Activated naive CD4-positive, alpha-beta T cell treated with anti-CD3 and anti-CD28 coated beads for 36 hours (primary cell): ENCODE measurements at places on chromosomes 11 and 22. TPM values are rescaled to one million over a fixed set of nuclear protein-coding genes. Genes with fewer than 3 reads are reported as not detected.

DNA sequence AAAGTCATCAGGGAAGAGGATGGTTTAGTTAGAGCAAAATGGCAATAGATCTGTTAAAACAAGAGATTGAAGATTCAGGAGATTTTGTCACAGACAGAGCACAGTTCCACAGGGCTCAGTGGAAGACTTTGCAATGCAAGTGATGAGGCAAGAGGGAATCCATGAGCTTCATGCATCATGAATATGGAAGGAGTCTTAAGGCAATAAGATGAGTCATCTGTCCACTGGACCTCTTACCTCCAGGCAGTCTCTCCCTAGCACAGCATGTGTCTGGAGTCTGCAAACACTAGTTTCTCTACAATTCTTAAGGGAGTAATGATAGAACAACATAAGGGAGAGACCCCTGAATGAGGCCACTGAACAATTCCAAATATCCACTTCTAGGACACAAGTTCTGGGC lies 245.7 kb downstream of the NXPE2 start:
- no peak overlapping the region for H3K27ac ChIP-seq
- no peaks in the 10 kb centered on the region for H3K36me3 ChIP-seq
- no peak overlapping the region for H3K4me3 ChIP-seq
- H3K4me1 ChIP-seq = no peaks in the 10 kb centered on the region
- H3K27me3 ChIP-seq = no peaks in the 10 kb centered on the region

- no peak for DNase-seq
- no peak overlapping the region for H3K4me3 ChIP-seq
- no peaks in the 10 kb centered on the region for H3K27me3 ChIP-seq
- H3K36me3 ChIP-seq = no peaks in the 10 kb centered on the region
Observed at GRCh38 chr22:24510637-24511625, 15.8 kb downstream of the UPB1 start.

- no peaks in the 10 kb centered on the region for H3K36me3 ChIP-seq
- DNase-seq = no peak
- H3K27me3 ChIP-seq = peaks cover 31% of the 10 kb centered on the region
- no peak overlapping the region for H3K4me3 ChIP-seq
Observed at GRCh38 chr11:35605706-35606105, 12.6 kb upstream of the FJX1 start.

DNA sequence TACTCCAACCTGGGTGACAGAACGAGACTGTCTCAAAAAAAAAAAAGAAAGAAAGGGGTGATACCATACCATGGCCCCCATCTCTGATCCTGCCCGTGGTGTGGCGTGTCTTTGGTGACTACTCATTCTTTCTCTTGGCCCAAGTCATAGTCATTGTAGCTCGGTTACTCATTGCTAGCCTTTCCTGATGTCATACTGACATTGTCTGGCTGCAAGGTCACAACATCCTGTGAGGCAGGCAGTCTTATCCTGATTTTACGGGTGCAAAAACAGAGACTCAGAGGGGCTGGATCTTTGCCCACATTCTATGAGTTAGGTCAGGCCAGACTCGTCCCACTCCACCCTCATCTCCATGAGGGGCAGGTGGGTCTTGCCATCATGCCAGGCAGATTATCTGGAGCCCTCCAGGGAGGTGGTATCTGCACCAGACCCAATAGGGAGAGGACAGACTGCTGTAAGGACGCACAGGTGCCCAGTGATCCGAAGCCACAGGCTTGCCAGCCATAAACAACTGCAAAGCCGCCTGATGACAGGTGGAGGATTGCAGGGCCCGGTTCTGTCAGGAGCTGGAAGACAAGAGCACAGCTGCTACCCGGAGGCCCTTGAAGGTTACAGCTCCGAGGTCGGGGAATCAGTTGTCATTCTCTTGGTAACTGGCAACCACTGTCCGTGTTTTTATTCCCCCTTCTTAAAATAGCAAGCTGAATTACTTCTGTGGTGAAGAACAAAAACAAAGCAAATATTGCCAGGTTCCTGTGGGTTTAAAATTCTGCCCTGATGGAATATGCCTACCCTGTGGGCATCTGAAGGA lies 13.8 kb downstream of the TOM1 start:
- H3K4me1 ChIP-seq = peaks cover 54% of the 10 kb centered on the region
- H3K4me3 ChIP-seq = no peak overlapping the region
- H3K27ac ChIP-seq = no peak overlapping the region
- no peaks in the 10 kb centered on the region for H3K27me3 ChIP-seq

DNA sequence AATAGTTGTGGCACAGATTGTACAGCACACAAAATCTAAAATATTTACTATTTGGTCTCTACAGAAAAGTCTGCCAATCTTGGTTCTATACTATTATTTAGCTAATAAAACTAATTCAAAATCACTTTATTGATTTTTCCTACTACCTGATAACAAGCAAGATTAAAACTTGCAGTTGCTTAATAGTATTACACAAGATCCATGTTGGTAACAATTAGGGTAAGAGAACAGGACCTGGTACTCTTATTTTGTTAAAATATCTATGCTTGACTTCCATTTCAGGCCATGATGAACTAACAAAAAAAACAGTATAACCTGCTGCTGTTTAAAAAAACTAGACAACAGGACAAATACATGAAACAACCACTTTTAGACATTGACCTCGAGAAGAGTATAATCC lies 52.4 kb downstream of the CWF19L2 start:
- DNase-seq = no peak
- H3K36me3 ChIP-seq = peaks cover 53% of the 10 kb centered on the region
- no peak overlapping the region for H3K4me3 ChIP-seq
- H3K27me3 ChIP-seq = no peaks in the 10 kb centered on the region

GRCh38 chr11:131027491-131027890 lies 111.2 kb upstream of the SNX19 start:
- no peak overlapping the region for H3K4me3 ChIP-seq
- H3K27ac ChIP-seq = no peak overlapping the region
- no peak for DNase-seq
- no peaks in the 10 kb centered on the region for H3K4me1 ChIP-seq
- H3K27me3 ChIP-seq = no peaks in the 10 kb centered on the region

- peaks cover 5% of the 10 kb centered on the region for H3K27me3 ChIP-seq
- no peak overlapping the region for H3K4me3 ChIP-seq
- peaks cover 1% of the 10 kb centered on the region for H3K36me3 ChIP-seq
- no peak for DNase-seq
Observed at GRCh38 chr11:30565027-30565426, 21.1 kb downstream of the MPPED2 start.

DNA sequence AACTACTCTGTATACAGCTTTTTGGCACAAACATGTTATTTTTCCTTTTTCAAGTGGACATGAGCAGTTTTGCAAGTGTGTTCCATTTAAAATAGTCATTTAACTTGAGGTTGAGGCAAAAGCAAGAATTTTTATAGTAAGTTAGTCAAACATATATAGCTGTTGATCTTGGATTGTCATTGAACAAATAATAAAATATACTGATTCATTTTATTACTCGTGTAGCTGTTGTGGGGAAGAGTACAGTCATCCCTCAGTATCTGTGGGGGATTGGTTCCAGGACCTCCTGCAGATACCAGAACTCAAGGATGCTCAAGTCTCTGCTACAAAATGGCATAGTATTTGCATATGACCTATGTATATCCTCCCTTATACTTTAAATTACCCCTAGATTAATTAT lies 45.3 kb downstream of the EXT2 start:
- H3K27me3 ChIP-seq = no peaks in the 10 kb centered on the region
- H3K36me3 ChIP-seq = peaks cover 22% of the 10 kb centered on the region
- H3K4me3 ChIP-seq = no peak overlapping the region
- no peak for DNase-seq
- no peak overlapping the region for H3K27ac ChIP-seq

- peak overlapping the region; percentile 95 for H3K27ac ChIP-seq
- DNase-seq = no peak
- H3K27me3 ChIP-seq = no peaks in the 10 kb centered on the region
- peaks cover 90% of the 10 kb centered on the region for H3K36me3 ChIP-seq
- H3K4me1 ChIP-seq = peaks cover 96% of the 10 kb centered on the region
- peak overlapping the region; percentile 43 for H3K4me3 ChIP-seq
Observed at GRCh38 chr11:64772303-64773018, 5.9 kb downstream of the SF1 start.

DNA sequence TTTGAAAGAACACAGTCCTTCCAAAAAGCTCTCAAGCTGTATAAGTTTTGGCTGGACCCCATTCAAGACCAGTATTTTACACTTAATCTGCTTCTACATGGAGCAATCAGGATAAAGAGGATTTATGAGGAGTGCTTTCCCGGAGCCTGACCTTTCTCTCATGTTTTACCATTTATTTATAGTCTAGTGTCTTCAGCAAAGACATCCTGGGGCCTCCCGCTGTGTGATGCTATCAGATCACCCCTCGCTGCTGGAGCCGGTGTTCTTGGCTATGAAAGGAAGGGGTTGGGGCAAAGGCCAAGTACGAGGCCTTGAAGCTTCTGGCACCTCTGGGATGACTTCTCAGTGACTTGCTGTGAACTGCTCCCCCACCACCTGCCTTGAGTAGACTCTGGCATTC lies 189.6 kb downstream of the ADAMTS15 start:
- H3K27ac ChIP-seq = no peak overlapping the region
- H3K4me1 ChIP-seq = no peaks in the 10 kb centered on the region
- no peak for DNase-seq
- peaks cover 7% of the 10 kb centered on the region for H3K27me3 ChIP-seq
- H3K36me3 ChIP-seq = no peaks in the 10 kb centered on the region
- H3K4me3 ChIP-seq = no peak overlapping the region

DNA sequence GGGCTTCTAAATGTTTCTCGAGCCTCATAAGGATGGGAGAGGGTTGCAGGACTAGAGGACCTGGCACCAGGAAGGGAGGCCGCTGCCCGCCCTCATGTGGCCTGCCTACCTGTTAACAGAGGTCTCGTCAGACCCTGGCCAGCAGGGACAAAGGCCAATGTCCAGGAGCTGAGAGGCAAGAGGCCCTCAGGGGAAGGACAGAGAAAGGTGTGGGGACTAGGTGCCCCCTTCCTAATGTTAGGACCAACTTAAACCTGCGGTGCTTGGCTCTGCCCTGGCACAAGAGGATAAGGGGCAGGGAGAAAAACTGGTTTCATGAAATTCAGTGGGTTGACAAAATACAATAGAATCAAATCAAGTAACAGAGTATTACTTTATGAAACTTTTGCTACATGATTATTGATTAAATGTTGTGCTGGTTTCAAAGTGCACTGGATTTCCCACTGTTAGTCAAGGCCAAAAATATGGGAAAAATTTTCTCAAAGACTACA lies 20.0 kb upstream of the SYT12 start:
- no peaks in the 10 kb centered on the region for H3K27me3 ChIP-seq
- DNase-seq = no peak
- H3K36me3 ChIP-seq = no peaks in the 10 kb centered on the region
- peaks cover 4% of the 10 kb centered on the region for H3K4me1 ChIP-seq

DNA sequence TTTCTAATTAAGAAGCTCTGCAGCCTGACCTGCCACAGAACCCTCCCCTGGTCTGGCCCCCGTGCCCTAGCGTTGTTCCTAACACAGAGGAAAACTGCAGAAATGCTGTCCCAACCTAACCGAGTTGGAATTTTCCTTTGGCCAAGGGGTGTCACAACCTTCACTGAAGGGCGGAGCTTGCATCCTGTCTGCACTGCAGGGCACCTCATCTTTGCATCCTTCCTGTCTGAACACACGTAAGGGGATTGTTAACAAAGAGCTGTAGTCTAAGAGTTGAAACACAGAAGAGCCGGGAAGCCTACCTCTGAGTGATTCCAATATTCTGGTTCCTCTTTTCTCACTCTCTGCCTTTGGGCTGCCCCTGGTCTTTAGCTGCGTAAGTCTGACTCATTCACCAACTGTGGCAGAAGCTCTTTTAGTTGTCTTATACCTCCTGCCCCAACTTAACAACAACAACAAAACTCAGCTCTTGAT lies 1.6 kb downstream of the DIXDC1 start:
- H3K4me3 ChIP-seq = peak overlapping the region; percentile 76
- DNase-seq = peak; percentile 75
- peak overlapping the region; percentile 84 for H3K27ac ChIP-seq
- H3K27me3 ChIP-seq = no peaks in the 10 kb centered on the region

- no peak overlapping the region for H3K27ac ChIP-seq
- DNase-seq = no peak
- H3K36me3 ChIP-seq = peaks cover 16% of the 10 kb centered on the region
- no peak overlapping the region for H3K4me3 ChIP-seq
- peaks cover 2% of the 10 kb centered on the region for H3K4me1 ChIP-seq
Observed at GRCh38 chr22:45756558-45756957, 84.9 kb downstream of the ATXN10 start.

C11orf87 gene
- not detected for total RNA-seq

OR52I1 gene
- total RNA-seq = not detected

RNF169 gene
- 16.0 TPM for total RNA-seq

MMP8 gene
- not detected for total RNA-seq

IL10RA gene
- 11.3 TPM for total RNA-seq

CEND1 gene
- total RNA-seq = 0.17 TPM

MUC5B gene
- total RNA-seq = not detected

CCDC157 gene
- total RNA-seq = 1.5 TPM

LRRC56 gene
- total RNA-seq = 1.0 TPM

OR4A16 gene
- total RNA-seq = not detected
